Neural crest cell (in vitro differentiated cells): ENCODE measurements at places on chromosomes 13 and 19.

DNA sequence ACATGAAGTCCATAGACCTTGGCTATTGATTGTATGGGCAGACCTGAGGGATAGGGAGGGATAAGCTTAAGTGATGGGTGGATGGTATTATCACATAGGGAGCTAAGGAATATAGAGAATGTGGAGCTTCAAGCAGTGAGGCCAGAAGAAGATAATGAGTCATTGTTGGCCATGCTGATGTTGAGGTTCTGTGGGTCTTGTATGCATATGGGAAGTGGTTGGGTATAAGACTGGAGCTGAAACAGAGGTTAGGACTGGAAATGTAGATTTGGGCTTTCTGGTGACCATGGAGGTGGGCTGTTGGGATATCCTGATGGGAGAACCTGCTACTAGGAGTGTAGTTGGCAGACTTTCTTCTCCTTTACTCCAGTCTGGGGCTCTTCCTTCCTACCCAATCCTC is 73.7 kb upstream of the TSC22D1 start:
- no peak for DNase-seq

- DNase-seq: no peak
Measured at GRCh38 chr19:30154410-30154809, 212.4 kb downstream of the URI1 start.

GRCh38 chr13:89796196-89796595 is 1551.3 kb upstream of the MIR17HG start:
- no peak for DNase-seq

DNA sequence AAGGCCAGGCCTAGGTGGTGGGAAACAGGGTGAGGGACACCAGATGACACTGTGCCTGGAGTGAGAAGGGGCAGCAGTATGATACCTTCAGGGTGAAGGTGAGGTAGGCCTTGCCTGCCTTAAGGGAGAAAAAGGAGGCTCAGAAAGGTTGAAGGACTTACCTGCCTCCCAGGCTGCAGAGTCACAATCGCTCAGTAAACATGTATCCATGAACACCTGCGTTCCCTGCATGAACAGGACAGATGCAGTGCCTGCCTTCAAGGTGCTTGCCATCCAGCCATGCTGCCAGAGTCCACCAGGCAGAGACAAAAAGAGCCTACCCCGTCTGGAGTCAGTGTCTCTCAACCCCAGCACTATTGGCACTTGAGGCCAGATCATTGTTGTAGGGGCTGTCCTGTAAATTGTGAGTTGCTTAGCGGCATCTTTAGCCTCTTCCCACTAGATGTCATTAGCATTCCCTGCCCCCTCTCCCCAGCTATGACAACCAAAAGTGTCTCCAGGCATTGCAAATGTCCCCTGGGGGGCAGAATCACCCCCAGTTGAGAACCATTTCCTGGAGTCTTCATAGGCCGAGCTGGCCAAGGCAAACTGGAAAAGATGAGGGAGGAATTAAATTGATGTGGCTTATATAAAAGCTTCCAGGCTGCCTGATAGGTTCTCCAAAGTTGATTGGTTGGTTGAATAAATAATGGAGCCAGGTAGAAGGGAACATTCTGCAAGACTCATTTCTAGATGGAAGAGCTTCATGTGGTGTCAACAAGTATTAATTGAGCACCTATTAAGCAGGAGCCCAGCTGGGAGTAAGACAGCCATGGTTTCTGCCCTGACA is 1.7 kb downstream of the MAP3K10 start:
- DNase-seq: no peak

DNA sequence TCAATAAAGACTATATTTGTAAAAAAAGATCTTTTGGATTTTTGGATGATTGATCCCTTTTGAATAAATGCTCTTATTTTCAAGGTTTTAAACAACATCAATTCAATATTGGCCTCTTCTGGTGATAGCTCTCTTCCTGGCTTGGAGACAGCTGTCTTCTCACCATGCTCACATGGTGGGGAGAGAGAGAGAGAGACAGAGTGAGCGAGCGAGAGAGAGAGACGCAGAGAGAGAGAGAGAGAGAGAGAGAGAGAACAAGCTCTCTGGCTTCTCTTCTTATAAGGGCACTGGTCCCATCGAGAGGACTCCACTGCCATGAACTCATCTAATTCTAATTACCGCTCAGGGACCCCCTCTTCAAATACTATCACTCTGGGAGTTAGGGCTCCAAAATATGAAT is 32.1 kb upstream of the FARP1 start:
- no peak for DNase-seq
